Ascending aorta (tissue), 2 donors: ENCODE measurements at places on chromosomes 3 and 15.

DNA sequence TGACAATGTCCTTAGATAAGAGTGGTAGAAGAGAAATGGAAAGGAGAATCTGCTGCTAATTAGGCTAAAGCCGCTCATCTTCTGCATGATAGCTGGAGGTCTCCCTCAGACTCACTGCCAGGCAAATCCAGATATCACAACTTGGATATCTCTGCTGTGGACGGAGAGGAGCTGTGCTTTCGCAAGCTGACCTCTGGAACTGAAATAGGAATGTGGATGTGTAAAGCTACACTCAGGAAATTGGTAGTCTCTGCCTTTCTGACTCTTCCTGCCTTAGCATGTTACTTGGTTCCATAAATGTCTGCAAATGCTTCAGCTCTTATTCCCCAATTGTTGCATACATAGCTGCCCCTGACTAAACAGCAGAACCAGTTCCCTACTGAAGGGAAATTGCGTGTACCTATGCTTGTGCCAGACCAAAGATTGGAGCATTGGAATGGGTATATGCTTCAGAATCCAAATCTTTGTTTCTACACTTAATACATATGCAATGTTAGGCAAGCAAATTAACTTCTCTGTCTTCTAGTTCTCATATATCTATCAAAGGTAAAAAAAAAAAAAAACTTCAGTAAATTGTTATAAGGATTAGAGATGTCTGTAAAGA is 74.7 kb upstream of the ROBO2 start:
- DNase-seq, result no peak

DNA sequence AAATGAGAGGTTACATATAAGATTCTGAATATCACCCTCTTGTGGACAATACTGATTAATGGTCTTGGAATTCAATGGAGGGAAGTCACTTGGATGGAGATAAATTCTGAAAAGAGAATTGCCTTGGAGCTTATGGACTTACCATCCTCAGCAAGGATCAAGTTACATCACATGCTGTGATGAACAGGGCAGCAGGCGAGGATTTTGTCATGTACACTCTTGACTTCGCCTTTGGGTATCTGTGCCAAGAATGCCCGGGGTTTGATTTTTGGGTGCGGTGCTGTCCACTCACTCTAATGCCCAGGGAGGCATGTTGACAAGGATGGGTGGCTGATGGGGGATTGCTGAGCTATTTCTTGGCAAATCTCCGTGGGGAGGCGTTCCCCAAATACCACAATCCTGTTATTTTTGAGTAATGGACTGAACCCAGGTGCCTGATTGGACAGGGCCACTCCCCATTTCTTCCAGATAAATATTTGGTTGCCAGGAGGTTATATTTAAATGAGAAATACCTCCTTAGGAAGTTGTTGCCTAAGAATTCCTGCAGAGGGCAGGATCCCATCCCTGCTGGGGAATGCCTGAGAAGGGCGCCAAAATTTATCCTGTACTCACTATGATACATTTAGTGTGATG is 96.3 kb downstream of the TPRG1 start:
- DNase-seq, result no peak

- DNase-seq, result no peak
These were observed 186.8 kb downstream of the CHST2 start for GRCh38 chr3:143306407-143306806.

DNA sequence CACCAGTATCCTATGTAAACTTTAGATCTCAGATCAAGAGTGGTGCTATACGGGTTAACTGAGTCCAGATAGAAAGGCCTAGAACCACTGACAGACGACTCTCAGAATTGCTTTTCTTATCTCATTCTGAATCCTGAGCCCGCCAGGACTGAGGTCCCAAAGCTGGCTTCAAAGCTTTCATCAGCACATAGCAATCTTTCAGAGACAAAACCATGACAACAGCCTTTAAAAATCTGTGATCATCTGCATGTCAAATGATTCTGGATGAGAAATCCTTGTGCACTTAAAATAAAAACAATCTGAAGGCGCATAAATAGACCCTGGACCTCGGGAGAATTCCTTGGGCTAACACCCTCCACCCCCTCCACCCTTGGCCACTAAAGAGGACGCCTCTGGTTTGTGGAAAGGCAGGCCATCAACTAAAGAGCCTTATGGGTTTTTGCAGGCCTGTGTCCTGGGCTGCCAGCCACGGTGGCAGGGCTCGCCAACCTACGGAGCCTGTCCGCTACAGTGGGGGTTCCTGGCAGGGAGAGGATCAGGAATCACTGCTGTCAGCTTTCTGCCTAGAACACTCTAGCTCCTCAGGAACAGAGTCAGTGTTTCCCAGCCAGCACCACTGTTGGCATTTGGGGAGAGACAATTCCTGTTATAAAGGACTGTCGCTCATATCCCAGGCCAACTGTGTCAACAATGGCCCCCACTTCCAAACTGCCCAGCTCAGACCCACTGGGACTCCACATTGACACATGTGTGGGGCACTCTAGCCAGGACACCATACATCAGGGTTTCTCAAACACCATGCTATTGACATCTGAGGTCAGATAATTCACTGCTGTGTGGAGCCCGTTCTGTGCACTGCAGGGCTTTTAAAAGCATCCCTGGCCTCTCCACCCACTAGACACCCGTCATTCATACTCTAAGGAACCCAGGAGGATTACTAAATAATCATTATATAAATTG is 20.2 kb downstream of the TLE3 start:
- DNase-seq, result no peak

- no peak for DNase-seq
These were observed 106.8 kb upstream of the SLC2A2 start for GRCh38 chr3:171133337-171133736.

DNA sequence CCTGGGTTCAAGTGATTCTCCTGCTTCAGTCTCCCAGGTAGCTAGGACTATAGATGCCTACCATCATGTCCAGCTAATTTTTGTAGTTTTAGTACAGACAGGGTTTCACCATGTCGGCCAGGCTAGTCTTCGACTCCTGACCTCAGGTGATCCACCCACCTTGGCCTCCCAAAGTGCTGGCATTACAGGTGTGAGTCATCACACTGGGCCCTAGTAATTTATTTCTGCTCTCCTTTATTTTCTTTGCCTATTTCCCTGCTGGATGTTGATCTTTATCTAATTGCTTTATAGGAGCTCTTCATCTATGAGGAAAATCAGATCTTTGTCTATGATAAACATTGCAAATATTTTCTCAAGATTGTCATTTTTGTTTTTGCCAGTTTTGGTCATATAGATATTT is 31.7 kb downstream of the UQCC5 start:
- no peak for DNase-seq

DNA sequence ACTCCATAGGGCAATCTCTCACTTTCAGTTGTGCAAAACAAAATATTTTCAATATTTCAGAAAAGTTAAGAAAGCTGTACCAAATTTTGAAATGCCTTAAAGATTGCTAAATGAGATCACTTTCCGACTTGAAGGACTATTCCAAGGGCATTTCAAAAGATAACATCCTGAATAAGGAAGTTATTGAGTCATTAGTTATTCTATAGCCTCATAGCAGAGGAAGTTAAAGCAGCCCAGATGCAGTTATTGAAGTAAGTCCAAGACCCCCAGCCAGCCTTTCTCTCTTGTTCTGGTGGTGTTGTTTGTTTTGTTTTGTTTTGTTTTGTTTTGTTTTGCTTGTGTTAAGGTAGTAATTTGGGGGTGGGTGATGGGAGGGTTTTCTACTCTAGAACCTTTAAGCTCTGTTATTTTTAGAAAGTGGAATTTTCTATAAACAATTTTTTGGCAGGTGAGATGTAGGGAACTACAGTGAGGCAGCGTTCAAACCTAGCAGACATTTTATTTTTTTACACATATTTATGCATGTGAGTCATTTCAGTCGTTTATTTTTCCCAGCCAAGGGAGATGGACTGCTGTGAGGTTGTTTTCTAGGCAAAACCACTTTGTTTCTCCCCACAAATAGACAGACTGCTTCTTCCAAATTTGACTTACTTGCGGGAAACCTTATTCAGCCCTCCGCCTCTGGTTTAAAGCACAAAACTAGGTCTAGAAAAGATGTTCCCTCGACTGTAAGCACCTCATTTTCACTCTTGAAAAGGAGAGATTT is 216.3 kb upstream of the ARPP21 start:
- DNase-seq, result no peak

- no peak for DNase-seq
These were observed 172.3 kb upstream of the OSBPL11 start for GRCh38 chr3:125767641-125768040.
